ENCODE measurements at places on chromosomes 12 and 14.

GRCh38 chr12:25771041-25771440 is 187.4 kb upstream of the RASSF8 start:
- no peak for DNase-seq

- no peak for DNase-seq
Observed at GRCh38 chr12:102964872-102965271, 7.4 kb downstream of the ASCL1 start.

DNA sequence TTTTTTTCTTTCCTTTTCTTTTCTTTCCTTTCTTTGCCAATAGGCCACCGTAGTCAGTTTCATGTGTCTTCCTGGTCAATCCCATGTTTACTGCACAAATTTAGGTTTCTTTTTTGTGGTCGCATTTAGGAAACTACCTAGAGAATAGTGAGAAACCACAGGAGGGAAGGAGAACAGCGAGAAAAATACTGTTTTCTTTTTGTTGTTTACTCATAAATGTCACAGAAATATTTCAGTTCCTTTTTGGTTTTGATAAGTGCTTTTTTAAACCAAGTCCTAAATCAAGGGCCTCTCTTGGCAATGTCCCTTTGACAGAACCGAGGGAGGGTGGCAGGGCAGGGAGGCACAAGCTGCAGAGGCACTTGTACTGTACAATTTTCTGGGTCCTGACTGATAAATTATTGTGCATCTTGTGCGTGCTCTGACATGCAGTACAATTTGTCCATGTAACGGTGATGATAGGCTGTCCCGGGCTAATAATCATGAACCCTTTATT is 326.1 kb downstream of the CACNA1C start:
- DNase-seq, result no peak

DNA sequence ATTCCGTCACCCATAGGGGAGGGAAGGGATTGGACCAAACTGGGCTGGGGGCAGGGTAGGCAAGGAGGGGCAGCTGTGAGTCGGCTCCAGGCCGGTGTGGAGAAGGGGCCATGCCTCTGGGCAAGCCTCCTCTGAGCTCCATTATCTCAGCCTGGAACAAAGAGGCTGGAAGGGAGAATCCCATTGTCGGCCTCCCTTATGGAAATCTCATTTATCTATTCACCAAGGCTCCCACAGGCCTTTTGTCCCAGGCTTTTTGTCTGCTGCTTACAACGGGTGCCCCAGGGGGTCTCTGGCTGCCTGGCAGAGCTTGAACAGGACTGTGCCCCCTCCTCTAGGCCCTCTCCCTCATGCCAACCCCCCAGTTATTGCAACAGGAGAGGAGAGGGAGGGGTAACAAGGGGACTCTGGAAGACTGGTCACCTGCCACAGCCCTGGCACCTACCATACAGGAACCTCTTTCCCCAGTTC is 19.5 kb downstream of the FIGNL2 start:
- DNase-seq, result peak; percentile 5

GRCh38 chr12:3630621-3631271 is 122.2 kb downstream of the CRACR2A start:
- DNase-seq, result no peak

- DNase-seq, result no peak
Observed at GRCh38 chr14:38751459-38751858, 351.6 kb downstream of the SEC23A start.

GRCh38 chr14:55102141-55102621 is 26.9 kb upstream of the LGALS3 start:
- peak; percentile 80 for DNase-seq

- no peak for DNase-seq
Observed at GRCh38 chr14:87996291-87996592, 3.3 kb upstream of the GALC start.

DNA sequence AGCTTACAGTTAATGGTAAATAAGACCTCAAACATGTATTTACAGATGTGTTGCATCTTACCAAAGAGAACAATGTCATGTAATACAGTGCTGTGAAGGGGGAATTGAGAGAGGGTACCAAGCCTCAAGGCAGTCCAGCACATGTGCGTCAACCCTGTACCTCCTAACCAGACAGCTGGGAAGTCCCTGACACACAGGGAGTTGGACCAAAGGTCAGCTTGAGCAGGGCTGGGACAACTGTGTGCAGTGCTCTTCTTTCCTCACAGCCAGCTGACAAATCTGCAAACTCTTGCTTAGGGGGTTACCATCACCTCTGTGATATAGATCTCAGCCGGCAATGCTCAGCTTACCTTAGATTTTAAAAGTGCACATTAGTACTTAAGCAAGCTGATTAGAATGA is 56.8 kb upstream of the RIC8B start:
- no peak for DNase-seq

- no peak for DNase-seq
Observed at GRCh38 chr14:50797250-50798047, 33.5 kb downstream of the NIN start.

DNA sequence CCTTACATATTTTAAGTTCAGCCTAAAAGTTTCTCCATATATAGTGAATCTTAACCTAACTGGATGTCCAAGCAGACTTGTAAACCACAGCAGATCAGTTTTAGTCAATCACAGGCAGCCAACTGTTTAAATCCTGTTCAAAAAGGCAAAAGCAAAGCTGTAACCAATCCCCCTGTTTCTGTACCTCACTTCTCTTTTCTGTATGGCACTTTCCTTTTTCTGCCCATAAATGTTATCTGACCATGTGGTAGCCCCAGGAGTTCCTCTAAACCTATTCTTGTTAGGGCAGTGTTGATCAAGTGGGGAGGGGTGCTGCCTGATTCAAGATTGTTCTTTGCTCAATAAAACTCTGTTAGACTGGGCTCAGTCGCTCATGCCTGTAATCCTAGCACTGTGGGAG is 8.5 kb upstream of the DACT1 start:
- DNase-seq, result no peak

DNA sequence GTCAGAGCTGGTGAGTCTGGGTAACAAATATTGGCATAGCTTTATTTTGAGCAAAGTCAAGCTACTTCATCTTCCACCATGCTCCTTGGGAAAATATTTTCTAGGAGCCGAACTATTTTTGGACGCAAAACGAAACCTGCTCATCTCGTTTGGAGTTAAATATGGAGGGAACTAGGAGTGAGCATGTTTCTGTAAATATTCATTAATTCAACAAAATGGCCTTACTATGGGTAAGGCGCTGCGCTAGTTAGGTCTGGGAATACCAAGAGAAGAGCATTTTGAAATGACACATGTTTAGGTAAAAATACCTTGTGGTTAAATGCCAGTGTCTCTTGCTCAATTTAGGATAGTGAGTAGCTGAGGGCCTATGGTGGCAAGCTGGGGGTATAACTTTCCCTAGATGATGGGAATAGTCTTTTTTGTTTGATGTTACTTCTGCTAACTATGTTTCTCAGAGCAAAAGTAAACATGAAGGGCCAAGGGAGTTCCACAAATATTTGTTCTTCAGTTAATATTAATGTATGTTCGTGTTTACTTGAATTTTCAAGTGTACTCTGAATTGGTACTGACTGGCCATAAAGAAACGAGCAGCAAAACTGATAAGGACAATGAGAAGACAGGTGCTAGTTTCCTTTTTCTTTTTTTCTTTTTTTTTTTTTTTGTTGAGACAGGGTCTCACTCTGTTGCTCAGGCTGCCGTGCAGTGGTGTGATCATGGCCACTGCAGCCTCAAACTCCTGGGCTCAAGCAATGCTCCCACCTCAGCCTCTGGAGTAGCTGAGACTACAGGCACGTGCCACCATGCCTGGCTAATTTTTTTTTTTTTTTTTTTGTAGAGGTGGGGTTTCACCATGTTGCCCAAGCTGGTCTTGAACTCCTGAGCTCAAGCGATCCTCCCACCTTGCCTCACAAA is 77.7 kb downstream of the MAP1LC3B2 start:
- no peak for DNase-seq

DNA sequence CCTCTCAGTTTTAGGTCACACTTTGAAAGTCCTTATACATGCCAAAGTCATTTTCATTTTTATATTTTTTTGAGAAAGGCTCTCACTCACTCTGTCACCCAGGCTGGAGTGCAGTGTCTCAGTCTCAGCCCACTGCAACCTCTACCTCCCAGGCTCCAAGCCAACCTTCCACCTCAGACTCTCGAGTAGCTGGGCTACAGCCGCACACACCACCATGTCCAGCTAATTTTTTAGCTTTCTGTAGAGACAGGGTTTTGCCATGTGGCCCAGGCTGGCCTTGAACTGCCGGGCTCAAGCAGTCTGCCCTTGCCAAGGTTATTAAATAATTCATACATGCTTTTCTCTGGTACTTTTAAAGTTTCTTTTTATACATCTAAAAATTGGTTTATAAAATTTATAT is 166.0 kb downstream of the ERC1 start:
- no peak for DNase-seq

GRCh38 chr12:120468325-120468820 is 1.2 kb downstream of the SRSF9 start:
- peak; percentile 43 for DNase-seq

DNA sequence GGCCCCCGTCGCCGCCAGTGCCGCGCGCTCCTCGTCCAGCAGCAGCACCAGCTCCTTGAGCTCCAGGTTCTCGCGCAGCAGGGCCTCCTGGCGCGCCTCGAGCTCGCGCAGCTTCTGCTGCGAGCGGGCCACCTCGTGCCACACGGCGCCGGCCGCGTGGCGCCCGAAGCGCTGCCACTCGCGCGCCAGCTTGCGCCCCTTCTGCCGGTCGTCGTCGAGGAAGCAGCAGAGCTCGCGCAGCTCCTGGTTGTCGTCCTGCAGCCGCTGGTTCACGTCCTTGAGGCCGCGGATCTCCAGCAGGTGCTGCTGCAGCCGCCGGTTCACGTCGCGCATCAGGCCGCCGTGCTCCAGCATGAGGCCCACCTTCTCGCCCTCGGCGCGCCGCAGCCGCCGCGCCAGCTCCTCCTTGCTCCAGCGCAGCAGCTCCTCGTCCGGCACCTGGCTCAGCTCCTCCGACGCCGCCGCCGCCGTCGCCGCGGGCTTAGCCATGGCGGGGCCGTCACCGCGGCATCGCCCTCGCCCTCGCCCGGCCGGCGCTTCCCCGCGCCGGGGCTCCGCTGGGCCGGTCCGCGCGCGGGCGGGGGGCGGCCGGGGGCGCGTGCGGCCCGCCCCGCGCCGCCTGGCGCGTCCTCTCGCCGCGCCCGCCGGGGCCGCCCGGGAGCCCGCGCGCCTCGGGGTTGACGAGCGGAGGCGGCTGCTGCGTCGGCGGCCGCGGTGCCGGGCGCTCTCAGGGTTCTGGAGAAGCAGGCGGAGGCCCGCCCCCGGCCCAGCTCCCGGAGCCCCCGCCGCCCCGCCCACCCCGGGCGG is at the start of gene CCDC85C:
Gene CCDC85C, minus strand, starts transcription at position 737 of the 807 bp plus-strand sequence. Its CDS starts 248 bp downstream, at position 489.
- no peak for DNase-seq

DNA sequence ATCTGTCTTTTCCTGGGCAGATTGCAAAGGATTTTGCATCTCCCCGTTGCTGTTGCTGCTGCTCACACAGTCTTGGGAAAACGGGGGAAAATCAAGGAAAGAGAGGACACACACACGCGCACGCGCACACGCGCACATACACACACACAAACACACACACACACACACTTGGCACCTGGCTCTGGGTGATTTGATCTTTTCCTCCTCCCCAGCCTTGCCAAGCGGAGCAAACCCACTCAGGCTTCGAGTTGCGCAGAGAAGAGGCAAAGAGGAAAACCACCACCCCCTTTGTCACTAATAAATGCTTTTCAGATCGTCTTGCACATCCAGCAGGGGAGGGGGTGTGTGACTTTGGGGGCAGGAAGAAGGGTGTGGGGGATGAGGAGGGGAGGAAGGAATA is 965 bp upstream of the NOS1 start:
- no peak for DNase-seq

DNA sequence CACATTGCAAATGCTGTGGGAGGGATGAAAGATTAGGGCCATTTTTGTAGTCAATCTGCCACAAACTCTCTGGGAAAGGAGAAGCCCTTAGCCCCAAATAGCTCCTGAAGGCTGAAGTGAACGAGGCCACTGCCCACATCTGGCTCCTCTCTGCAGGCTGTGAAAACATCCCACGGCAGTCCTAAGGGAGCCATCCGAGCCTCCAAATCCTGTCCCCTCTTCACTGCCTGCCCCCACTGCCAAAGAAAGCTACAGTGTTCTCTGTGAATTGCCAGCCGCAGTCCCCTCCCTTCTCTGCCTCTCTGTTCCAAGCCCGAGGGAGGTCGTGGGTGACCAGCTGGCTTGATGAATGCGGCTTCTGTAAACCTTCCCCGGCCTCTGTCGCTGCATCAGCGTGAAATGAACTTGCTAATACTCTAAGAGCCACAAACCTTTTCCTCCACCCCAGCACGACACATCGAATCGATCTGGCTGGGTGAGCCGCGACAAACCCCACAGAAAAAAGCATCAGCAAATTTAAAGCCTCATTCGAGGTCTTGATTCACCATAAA is 180.7 kb upstream of the NRXN3 start:
- peak; percentile 66 for DNase-seq

GRCh38 chr14:67725171-67725570 is 23.5 kb downstream of the RDH12 start:
- no peak for DNase-seq

DNA sequence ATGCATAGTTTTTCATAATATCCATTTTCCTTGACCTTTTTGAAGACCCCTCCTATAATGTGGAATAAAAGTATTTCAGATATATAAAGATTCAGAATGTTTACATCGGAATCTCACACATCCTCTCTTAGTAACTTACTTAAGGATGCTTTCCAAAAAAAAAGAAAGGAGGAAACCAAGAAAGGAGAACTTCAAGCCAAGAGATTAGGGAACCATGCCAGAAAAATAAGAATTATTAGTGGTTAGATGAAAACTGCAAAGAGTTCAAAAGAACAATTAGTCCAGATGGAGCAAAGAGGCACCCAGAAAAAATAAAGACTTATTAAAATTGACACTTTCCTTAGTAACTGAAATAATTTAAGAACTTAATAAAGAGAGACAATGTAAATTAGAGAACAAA is 179.2 kb downstream of the DUSP6 start:
- DNase-seq, result no peak

GRCh38 chr14:79555429-79555828 is 655.9 kb downstream of the DIO2 start:
- no peak for DNase-seq

- no peak for DNase-seq
Observed at GRCh38 chr12:103422328-103422727, 73.4 kb downstream of the C12orf42 start.

GRCh38 chr12:51705450-51705849 is 114.4 kb downstream of the SCN8A start:
- no peak for DNase-seq

- DNase-seq, result no peak
Observed at GRCh38 chr14:101351769-101352168, 209.5 kb upstream of the DIO3 start.

DNA sequence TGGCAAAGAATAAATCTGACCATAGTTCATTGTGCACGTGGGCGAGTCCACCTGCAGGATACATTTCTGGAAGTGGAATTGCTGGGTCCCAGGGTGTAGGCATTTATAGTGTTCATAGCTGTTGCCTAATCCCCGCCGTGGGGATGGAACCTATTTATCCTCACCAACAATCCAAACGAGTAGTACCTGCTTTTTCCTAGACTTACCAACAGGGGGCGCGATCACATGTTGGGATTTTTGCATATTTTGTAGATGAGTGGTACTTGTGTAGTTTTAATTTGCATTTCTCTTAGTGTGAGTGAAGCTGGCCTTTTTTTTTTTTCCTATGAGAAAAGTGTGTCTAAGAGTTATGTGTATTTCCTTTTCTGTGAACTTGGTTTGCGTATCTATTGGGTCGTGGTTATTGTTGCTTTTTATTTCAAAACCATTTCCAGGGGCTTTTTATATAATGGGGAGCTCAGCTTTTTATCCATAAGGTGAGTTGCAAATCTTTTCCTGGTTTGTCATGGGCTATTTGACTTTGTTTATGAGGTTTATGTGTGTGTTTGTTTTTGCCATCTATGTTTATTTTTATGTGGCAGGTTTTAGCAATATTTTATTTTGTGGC is 67.2 kb downstream of the CCDC92 start:
- DNase-seq, result no peak
